Left ventricle myocardium inferior (tissue), 1 donor: ENCODE measurements at places on chromosomes 6 and 20.

DNA sequence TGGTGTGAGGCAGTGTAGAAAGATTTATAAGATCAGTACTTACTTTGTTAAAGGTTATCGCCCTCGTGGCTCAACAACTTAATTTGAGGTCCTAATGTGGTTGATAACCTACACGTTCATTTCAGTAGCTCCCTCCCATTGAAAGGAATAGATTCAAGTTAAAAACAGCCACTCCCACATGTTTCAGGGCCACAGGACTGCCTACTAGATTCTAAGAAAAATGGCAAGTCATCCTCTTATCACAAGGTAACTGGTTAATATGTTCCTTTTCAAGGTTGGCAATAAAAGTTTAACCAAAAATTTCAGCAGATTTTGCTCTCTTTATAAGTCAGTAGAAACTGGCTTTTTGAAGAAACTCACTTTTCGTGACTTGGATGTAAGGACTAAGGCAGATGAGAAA lies 17.1 kb downstream of the GSTA2 start:
- no peak for DNase-seq

GRCh38 chr6:158085261-158086053 lies 82.6 kb downstream of the SERAC1 start:
- DNase-seq: no peak

- DNase-seq: no peak
These were observed 121.4 kb upstream of the LY86 start for GRCh38 chr6:6466967-6467761.

DNA sequence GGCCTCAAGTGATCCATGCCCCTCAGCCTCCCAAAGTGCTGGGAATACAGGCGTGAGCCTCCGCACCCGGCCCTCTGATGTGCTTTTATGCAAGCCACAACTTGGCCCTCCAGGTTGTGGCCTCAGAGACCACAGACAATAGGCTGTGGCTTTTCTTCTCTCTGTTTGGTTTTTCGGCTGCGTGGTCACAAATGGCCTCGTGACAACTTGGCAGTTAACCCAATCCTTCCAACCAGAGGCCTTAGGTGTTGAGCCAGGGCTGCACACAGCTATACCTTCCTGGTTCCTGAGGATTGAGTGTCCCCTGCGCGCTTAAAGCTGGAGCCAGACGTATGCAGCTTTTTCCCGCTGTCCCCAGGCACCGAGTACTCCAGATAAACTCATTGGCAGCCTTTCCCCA lies 6.3 kb upstream of the TGM3 start:
- DNase-seq: no peak

DNA sequence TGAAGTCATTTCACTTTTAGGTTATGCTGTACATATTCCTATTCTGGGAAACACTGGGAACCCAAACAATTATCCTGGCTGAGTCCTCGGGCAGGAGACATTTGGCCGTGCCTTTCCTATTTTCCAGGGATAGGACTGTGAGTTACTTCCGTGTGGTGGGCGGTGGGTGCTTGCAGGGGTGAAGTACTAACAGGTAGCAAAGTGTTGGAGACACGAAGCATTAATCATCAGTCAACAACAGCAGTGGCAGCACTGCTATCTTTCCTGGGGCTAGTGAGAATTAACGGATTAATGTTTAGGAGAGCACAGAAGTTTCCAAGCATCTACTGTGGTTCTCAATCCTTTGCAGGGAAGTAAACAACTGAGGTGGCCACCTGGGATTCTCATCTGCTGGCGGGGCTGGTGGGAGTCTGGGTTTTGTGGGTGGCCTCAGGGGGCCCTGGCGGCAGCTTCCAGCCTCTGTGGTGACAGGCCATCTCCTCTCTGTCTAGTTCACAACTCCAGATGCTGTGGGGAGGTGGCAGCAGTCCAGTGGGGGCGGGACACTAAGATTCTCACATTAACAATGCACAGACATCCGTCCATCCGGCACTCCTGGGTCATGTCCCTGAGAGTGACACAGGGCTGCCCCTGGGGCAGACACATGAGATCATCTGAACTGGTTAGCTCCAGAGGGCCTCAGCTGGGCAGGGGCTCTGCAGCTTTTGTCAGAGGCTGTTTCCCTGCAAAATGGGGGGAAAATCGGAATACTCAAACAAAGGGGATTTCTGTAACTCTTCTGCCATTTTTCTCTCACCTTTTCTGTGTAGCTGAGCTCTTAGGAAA lies 90.9 kb downstream of the GJA10 start:
- DNase-seq: peak; percentile 89

DNA sequence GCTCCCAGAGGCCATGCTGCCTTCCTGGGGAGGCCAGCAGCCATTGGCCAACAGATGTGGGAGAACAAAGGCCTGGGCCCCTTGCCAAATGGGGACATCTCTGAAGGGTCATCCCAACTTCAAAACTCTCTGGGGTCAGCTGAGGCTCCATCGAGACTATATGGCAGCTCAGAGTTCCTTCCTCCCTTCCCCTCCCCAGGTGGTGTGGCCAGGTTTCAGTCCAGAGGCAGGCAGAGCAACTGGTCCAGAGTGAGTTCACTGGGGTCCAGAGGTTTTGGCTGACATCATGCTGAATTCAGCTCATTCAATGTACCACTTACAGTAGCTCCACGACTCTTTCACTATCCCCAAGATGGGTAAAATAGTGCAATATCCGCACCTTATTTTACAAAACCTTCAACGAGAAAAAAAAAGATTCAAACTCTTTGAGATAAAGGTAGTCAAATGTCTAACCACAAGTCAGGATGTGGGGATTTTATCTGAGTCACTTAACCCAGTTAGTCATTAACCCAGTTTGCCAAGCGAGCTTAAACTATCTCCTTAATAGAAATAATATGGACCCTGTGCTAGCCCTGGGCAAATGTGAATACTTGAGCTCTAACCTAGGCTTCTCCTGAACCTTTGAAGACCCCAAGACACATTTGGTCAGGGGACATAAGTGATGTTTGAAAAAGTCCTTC lies 108.4 kb upstream of the PLEKHG1 start:
- no peak for DNase-seq

DNA sequence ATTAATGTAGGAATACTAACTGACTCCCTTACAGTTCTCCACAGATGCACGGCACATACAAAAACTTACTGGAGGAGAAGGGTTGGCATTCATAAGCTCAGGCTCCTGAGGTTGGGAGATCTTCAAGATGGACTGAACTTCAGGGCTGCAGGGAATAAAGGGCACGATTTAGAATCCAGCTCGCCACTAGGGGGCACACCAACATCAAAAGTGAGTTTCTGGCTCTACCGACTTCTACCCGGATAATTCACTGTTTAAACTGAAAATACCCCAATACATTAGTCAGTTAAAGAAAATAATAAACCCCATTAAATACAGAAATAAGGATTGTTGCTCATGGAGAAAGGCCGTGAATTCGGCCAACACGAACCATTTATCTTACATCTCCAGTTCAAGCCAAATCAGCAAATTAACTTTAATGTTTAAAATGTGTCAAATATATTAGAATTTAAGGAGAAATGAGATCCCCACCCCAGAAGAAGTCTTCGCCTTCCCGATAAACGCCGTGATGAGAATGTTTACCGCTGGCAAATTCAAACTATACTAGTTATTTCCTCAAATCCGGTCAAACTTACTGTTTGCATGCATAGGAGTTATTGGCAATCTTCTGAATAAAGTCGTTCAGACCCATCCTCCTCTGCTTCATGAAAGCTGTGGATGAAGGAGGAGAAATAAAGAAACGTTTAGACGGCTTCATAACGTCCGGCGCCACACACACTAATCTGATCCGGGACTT lies 121.7 kb upstream of the SLC2A12 start:
- peak; percentile 83 for DNase-seq

GRCh38 chr6:39952167-39952566 lies 17.9 kb upstream of the MOCS1 start:
- DNase-seq: no peak

DNA sequence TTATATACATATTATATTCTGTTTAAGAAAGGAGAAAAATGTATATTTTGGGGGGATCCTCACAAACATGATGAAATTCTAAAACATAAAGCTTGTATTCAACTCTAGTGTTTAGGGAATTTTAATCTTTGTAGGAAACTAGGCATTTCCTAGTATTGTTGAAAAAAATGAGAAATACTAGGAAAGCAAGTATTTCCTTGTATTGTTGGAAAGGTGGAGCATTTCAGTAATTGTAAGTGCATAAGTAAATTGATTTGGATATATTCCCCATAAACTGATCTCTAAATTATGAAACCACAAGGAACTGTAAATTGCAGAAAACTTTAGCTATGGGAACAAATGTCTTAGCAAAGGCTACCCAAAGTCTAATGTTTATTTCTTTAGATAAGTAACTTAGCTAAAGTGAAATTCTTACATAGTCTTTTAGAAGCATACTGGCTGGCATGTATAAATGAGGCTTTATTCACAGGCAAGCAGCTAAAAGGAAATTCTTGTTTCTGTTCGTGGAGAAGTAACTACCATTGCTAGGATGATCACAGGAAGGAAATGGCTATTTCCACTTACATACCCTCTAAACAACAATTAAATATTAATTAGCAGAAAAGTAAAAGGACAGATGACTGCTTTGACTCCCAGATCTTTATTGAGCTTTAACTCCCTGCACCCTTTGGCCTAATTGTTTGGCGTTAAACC lies 19.9 kb upstream of the NRN1 start:
- DNase-seq: no peak

- no peak for DNase-seq
These were observed 13.5 kb upstream of the NT5E start for GRCh38 chr6:85436411-85436810.

- no peak for DNase-seq
These were observed 149.4 kb downstream of the PHF3 start for GRCh38 chr6:63785006-63785405.

DNA sequence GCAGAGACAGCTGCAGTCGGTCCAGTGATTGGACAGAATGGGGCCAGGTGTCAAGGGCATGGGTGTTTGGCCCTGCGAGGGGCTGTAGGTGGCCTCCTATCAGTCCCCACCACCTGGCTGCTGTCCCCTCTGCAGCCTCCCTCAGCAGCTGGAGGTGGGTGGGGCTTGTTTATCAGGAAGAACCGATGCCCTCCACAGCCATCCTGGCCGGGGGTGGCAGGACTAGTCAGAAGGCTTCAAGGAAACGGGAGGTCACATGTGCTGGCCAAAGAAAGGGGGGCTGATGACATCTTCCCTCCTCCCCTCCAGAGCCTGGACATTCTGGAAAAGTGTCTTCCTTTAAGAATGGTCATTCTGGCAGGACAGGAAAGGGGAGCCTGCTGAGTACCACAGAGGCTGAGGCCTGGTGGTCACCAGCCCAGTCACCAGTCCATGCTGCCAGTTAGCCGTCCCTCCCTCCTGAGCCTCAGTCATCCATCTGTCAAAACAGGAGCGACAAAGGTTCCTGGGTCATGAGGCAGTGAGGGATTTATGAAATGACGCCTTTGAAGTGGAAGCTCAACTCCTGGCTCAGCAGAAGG lies 4.1 kb downstream of the FAM210B start:
- no peak for DNase-seq

- DNase-seq: no peak
These were observed 85.7 kb downstream of the HIVEP1 start for GRCh38 chr6:12097791-12098190.

- DNase-seq: no peak
These were observed 266.5 kb downstream of the C6orf118 start for GRCh38 chr6:165042912-165043311.

GRCh38 chr6:6912817-6913744 lies 194.7 kb upstream of the RREB1 start:
- no peak for DNase-seq

GRCh38 chr6:142279350-142280180 lies 22.2 kb upstream of the ADGRG6 start:
- no peak for DNase-seq

- DNase-seq: no peak
These were observed 41.2 kb downstream of the XRN2 start for GRCh38 chr20:21344206-21344900.

- no peak for DNase-seq
These were observed 169.1 kb upstream of the SHLD1 start for GRCh38 chr20:5580940-5581708.

DNA sequence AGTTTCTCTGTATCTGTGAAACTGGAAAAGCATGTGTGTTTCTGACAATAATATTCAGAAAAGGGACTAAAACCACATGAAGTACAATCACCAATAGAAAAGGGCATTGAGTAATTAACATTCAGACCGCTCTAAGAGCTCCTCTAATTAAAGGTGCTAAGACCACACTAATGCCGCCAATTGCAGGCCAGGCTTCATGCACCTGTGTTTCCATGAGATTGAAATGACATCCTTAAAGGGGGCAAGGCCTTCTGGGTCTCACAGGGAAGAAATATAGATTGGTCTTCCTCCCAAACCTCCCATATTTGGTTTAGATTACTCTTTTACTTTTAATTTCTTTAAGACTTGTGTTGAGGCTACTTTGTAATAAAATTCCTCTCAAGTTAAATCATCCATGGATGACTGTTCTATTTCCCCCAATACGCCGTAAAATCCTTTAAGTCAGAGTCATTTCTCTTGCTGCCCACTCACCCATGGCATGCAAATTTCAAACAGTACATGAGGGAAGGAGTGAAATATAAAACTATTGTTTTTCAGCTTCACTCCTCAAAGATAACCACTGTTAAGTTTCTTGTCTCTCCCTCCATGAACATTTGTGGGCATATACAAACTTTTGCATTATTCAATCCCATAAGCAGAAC lies 110.6 kb downstream of the UBE3D start:
- DNase-seq: no peak

GRCh38 chr20:50317609-50318008 lies 127.0 kb downstream of the CEBPB start:
- no peak for DNase-seq

DNA sequence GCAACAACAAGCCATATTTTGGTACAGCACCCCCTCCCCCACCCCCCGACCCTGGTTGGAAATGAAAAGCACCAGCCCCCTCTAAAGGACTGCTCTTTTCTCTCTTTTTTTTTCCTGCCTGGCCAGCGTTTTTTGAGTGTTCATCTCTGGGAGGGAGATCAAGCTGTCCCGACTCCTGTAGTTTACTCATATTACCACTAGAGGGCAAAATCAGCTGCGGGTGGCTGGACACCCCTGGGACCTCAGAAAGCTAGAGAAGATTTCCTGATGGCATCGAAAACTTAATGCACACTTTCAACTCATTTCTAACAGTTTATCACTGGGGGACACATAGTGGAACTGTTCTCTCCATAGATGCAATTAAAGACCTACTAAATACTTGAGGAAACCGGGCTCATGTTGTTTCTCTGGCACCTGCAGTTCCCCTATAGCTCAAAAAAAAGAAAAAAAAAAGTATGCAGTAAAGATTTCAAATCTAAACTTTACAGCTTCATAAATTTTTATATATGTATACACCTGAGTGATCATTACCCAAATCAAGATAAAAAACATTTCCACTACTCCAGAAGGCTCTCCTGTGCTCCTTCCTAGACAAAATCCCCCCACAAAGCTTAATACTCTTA lies 24.4 kb downstream of the CNBD2 start:
- no peak for DNase-seq

DNA sequence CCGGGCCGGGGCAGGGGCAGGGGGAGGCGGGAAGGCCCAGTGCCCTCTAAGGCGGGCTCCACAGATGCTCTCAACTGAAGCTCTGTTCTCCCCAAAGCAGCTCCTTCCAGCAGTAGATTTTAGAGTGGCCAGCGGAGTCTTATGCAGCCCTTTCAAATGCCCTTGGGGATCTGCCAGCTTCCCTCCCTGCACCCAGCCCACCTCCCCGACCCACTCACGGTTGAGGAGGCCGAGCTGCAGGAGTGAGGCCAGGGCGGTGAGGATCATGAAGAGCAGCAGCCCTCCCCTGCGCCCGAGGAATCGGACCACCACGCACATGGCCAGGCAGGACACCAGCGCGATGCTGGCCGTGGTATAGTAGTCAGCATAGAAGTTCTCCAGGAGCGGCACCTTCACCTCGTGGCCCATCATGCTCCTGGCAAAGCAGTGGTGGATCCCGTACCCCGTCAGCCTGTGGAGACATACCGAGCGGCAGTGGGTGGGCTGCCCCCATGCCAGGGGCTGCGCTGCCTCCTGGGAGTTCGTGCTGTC lies 28.0 kb downstream of the PSMG4 start:
- DNase-seq: no peak
